ENCODE measurements at places on chromosomes 5 and 9.

- no peak for DNase-seq
Observed at GRCh38 chr9:34503406-34503805, 19.4 kb downstream of the ENHO start.

DNA sequence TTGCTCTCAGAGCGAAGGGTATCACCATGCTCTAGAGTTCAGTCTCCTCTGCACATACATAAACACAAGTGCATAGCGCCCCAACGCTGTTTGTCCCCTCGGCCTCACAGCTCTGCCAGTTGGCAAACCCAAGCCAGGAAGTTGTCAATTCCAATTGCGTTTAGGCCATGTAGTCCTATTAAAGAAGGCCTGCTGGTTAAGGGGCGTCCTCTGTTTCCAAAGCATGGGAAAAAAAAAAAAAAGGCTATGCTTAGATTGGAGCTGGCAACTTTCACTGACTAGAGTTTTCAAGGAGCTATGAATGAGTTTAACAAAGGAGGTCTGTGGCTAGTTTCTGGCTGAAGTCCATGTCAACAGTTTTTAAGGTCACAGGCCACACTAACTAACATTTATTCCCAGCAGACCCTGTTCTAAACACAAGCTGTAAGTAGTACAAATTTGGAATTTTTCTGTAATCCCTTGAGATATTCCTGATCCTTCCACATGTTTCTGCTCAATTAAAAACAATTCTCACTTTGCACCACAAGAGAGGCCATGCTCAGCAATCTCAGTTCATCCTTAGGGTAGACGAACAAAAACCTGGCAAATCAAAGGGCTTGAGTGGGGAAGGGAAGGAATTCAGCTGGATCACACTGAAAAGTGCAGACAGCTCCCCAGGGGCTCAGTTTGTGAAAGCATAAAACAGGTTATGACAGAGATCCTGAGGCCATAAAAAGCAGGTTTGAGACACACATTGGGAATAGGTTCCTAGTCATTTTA, 187.7 kb downstream of the DENND1A start:
- DNase-seq, result no peak

GRCh38 chr9:73683862-73684591, 532.4 kb downstream of the ANXA1 start:
- no peak for DNase-seq

DNA sequence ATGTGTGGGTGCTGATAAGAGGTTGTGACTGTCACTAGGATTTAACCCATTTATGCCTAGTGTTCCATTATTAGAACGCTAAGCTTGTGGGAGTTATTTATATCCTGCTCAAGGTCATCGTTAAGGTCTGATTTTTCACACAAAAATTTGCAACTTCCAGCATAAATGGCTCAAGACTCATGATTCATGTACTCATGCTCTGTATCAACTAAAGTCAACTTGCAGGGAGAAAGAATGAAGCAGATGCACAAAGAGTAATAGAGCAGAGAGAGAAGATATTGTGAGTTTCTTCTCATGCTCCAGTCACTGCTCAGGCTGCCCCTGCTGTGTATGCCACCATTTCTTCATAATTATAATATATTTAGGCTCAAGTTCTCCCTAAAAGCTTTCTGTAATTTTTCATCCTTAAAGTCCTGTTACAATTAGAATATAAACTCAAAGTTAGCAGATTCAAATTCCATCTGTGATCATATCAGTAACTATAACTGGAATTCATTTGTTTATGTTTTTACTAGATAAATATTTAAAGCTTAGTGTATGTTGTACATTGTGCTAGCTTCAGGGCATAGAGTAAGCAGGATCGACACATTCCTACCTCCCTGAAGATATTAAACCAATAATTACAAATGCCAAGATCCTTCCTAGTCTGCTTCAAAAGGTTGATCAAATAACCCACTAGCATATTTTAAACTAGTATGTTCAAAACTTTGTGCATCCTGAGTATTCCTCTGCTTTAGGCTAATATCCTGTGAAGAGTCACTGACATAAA, 136.7 kb downstream of the NUDT12 start:
- no peak for DNase-seq

DNA sequence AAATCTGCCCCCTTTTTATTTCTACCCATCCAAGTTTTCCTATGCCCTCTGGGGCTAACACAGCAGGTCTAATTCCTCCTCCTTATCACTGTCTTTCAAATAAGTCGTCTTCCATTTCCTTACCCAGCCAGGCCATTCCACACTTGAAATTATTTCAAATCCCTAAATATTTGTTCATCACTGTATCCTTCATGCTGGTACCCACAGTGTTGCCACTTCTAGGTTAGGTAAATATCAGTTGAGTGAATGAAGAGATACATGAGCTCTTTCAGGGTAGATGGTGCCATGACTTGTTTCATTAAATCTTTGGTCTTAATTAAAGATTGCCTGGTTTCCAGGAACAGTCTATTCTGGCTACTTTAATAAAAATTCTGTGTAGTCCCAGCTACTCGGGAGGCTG, 35.6 kb upstream of the ADRA1B start:
- DNase-seq, result no peak

GRCh38 chr9:89440548-89440947, 57.4 kb downstream of the SEMA4D start:
- no peak for DNase-seq

GRCh38 chr5:95083606-95084005, 201.3 kb downstream of the MCTP1 start:
- no peak for DNase-seq

- DNase-seq, result no peak
Observed at GRCh38 chr5:51397996-51398395, 14.7 kb downstream of the ISL1 start.

- DNase-seq, result no peak
Observed at GRCh38 chr5:152400846-152401245, 4.2 kb downstream of the NMUR2 start.

DNA sequence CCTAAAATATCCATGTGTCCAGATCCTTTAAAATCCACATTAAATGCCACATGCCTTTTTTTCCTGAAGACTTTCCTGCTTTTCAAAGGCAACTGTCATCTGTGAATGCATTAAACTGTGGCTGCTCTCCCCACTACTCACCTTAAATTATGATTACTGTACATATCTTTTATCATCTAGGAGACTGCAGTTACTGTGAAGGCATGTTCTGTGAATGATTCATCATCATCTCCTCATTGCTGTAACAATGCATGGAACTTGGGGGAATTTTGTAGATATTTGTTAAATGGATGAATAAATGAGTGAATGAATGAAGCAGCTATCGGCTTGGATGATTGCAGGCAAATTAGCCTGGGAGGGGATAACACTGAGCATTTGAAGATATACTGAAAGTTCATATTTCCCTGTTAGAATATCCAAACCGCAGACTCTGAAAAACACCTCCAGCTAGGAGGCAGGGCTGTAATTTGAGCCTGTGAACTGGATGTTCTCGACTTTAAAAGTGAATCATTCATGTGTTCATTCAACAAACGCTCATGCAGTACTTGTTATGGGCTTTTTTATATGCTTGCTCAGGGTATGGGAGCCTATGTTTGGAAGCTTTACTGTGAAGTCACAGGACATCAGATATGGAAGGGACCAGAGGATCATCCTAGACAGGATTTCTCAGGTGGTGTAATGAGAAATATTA, 519.2 kb downstream of the KIF4B start:
- DNase-seq, result no peak
